ENCODE measurements at places on chromosomes 12 and 14.

DNA sequence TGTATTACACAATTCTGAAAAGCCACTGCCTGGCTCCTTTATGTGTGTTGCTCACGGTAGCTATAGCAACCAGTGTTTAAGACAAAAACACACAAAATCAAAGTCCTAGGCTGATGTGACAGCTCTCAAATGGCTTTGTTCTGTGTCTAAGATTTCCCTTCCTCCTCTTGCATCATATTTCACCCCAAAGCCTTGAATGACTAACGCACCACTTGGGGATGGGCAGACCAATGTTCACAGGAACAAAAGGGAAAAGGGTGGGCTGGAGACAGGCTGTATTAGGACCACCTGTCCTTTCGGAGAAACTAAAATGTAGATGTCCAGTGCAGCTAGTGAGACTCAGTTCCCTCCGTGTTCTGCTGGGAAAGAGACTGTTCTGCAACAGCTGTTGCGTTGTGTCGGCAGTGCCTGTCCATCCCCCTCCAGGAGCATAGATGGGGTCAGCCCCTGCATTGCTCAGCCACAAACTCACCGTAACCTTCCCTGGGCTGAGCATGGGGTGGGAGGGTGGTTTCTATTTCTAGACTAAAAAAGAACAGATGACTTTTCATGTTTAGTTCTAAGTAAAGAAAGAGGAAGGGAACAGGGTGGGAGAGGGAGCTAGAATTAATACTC is 26.8 kb upstream of the DAAM1 start:
- DNase-seq, result peak; percentile 90

DNA sequence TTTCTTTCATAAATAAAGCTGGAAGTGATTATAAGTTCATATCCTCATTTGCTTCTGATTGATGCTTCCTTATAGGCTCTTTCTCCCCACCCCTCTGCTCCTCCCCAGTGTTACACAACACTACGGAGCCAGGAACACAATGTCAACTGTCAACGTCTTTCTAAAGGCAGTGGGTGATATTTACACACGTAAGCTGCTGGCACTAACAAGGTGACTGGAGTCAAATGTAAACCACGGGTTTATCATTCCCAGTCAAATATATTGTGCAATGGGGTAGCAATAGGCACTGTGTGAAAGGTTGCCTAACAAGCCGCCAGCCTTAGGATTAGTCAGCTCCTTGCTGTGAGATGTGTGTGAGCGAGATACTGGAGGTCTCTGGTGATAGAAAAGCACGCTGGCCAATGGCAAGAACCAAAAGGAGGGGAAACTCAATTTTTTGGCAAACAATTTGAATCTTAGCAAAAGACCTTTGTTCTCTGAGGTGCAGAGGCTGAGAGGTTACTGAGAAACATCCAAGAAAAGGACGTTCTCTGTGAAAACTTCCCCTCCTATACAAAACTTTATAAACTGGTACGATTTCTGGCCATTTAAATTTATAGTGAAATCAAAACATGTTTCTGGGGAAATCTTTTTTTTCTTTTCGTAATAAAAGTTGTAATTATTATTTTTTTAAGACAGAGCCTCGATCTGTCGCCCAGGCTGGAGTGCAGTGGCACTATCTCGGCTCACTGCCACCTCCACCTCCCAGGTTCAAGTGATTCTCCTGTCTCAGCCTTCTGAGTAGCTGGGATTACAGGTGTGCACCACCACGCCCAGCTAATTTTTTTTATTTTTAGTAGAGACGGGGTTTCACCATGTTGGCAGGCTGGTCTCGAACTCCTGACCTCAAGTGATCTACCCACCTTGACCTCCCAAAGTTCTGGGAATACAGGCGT is 22.3 kb upstream of the HECTD1 start:
- peak; percentile 99 for DNase-seq

DNA sequence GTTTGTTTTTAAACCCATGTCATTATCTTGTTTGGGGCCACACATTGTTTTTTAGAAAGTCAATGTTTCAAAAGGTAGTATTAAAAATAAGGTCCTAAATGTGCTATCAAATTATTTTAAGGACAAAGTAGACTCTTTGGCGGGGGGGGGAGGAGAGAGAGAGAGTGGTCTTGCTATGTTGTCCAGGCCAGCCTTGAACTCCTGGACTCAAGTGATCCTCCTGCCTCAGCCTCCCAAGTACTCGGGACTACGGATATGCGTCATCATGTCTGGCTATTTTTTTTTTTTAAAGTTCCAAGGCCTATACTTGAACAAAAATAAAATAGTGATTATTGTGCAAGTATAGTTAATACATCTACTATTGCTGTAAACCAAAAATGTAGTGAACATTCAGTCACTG is 26.2 kb downstream of the PAWR start:
- no peak for DNase-seq

DNA sequence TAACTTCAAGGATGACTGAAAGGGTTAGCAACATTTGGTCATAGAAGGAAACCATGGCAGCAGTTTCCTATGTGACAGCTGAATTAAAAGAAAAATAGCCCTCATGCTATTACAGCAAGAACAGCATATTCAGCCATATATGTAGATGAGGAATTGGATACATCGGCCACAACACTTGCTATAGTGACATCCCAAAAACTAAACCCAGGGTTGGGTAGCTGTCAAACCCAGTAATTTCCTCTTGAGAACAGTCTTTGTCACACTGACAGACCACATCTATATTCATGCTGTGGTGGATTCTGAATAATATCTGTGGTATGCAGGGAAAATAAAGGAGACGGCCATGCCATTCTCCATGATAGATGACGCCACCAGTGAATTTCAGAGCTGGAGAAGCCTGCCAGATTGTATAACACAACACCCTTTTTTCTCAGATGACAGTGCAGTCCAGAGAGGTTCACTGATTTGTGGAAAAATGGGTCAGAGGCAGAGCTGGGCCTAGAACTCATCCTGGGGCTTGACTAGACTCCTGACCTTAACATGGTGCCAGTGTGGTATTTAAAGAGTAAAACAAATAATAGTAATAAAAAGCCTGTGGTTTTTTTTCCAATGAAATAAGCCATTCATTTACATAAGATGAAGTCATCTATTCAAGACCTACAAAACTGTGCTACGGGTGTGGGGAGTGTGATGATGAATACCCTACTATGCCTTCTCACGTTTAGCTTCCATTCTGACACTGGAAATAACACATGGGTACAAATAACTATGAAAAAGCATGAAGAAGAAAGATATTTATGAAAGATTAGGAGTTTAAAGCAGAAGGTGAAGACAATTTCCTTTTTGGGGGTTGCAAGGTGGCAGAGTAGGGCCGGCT is 32.3 kb downstream of the EFCAB11 start:
- DNase-seq, result peak; percentile 76

- DNase-seq, result peak; percentile 45
Measured at GRCh38 chr12:122422730-122423257, 325 bp upstream of the CLIP1 start.

DNA sequence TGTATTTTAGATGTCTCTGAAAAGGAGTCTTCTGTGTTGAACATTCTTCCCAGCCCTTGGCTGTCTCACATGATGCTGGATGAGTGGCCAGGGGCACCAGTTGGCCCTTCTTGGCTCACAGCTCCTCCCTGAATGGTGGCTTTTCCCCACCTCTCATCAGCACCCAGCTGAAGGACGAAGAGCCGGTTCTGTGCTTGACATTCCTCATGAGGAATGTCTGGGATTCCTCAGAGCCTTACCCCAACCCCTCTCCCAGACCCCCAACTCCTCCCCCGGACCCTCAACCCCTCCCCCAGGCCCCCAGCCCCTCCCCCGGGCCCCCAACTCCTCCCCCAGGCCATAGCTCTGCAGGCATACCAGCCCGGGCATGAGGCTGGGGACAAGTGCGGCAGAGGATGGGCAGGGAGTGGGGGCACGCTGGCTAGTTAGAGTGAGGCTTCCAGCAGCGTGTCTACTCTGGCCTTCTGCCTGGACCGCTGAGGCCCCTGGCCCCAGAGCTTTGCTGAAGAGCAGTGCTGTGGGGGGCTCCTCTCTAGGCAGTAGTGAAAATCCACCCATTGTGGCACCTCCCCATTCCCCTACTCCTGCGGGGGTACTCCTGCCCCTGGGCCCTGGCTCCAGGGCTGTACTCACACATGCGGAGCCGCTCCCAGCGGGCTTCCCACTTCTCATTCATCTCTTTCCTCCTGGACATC is 64.3 kb downstream of the PLEKHG3 start:
- no peak for DNase-seq

- no peak for DNase-seq
Measured at GRCh38 chr14:55645845-55646832, 66.1 kb downstream of the KTN1 start.

DNA sequence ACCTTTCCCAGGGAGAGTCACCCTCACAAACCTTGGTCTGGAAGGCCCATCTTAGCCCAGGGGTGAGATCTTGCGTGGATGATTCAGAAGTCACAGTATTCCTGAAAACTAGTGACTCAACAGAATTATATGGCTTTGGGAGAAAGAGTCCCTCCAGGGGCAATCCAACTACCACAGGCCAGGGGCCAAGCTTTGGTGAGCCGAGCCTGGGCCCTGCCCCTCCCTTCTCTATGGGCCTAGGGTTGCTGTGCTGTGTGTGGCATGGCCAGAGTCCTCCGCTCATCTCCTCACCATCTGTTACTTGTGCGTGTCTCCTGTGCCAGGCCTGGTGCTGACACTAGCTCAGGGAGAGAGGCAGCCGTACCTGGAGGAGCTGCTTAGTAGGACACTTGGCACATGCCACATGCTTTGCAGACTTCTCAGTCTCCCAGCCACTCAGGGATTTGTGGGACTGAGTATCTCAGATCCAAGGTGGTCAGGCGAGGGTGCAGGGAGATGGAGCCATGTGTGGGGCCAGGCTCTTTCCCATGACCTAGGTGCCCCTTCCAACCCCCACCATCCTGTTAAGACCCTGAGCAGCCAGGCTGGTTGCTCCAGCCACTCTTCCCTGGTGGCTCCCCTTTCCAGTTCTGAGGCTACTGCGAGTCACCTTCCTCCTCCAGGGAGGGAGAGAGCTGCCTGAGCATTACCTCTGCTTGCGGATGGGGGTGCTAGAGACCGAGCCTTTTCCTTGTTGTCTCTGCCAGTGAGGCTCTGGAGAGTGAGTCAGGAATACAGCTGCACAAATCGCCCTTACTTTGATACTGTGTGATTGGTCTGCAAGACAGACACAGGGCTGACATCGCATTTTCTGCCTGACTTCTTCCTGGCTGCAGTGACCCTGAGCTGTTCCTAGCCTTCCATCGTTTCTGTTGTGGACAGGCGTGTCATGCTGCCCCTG is 94.1 kb downstream of the SLC25A47 start:
- peak; percentile 92 for DNase-seq

DNA sequence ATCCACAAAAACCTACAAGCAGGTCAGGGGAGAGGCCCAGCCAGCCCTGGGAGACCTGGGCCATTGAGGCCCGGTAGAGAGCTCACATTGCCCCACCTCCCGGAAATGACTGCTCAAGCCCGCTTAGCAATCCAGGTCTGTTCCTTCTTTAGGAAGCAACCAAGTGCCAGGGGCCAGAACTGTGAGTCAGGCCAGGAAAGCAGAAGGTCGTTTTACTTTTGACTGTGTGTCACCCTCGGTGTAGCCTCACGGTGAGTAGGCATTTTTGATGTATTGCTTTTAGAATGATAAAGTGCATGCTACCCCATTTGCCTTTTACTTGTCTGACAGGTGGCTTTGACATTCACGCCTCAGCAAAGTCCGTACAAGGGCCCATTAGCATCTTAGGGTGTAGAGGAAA is 25.4 kb upstream of the PWP1 start:
- peak; percentile 53 for DNase-seq

DNA sequence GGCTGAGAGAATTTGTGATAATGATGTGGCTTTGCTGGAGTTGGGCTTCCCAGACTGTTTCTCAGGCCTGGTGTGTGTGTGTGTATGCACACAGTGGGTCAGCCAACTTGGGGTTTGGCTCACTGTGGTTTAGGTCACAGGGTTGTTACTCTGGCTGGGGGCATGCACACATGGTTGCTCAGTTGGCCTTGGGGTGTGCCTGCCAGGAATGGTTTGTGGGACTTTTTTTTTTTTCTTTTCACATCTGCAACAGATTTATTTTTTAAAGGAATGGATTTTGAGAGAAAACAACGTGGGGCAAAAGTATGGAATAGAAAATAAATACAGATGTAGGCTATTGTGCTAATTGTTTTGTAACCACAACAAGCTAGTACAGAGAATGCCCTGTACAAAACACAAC is 25.0 kb upstream of the GTF2A1 start:
- DNase-seq, result no peak

DNA sequence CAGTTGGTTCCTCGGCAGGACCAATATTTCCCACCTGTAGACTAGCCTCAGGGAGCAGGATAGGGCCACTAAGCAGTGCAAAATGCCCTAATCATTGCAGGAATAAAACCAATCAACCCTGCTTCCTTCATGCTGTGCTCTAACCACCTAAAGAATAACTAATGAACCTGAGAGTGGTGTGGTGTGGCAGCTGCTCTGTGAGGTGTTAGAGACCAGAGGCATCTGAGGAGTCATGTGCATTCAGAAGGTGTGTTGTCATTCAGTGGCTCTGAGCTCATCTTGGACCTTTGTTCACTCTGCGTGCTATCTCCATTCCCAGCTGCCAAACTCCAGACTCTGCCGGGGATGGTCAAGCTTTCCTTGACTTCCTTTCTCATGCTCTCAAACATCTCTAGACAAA is 136.7 kb upstream of the EGLN3 start:
- no peak for DNase-seq

DNA sequence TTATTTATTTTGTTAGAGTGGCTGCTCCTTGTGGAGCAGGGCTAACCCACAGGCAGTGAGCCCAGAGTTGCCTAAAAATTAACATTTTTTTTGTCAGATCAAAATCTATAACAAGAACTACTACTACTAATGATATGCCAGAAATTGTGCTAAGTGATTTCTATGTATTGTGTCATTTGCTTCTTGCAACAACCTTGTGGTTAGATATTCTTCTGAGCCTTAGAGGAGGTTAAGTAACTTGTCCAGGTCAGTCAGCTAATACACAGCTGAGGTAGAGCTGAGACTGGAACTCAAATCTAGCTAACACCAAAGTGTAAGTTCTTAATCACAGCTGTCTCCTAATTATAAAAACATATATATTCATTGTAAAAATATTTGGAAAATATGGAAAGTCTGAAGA is 29.8 kb downstream of the CFL2 start:
- DNase-seq, result peak; percentile 24

- DNase-seq, result no peak
Measured at GRCh38 chr14:74286736-74287135, 16.0 kb downstream of the ABCD4 start.

GRCh38 chr12:109612975-109613502 is 39.4 kb downstream of the MVK start:
- DNase-seq, result peak; percentile 36

- no peak for DNase-seq
Measured at GRCh38 chr12:25323581-25323982, 72.9 kb upstream of the KRAS start.

GRCh38 chr12:52132754-52133161 is 53.3 kb downstream of the SMIM41 start:
- DNase-seq, result peak; percentile 55

- DNase-seq, result no peak
Measured at GRCh38 chr14:56147986-56148901, 30.0 kb downstream of the PELI2 start.

Data from cardiac fibroblast (primary cell).